ENCODE measurements at places on chromosomes 6 and 20.

- DNase-seq: no peak
Observed at GRCh38 chr20:10180651-10181235, 37.9 kb upstream of the SNAP25 start.

GRCh38 chr20:59221707-59222252 is 58.2 kb downstream of the ZNF831 start:
- no peak for DNase-seq

DNA sequence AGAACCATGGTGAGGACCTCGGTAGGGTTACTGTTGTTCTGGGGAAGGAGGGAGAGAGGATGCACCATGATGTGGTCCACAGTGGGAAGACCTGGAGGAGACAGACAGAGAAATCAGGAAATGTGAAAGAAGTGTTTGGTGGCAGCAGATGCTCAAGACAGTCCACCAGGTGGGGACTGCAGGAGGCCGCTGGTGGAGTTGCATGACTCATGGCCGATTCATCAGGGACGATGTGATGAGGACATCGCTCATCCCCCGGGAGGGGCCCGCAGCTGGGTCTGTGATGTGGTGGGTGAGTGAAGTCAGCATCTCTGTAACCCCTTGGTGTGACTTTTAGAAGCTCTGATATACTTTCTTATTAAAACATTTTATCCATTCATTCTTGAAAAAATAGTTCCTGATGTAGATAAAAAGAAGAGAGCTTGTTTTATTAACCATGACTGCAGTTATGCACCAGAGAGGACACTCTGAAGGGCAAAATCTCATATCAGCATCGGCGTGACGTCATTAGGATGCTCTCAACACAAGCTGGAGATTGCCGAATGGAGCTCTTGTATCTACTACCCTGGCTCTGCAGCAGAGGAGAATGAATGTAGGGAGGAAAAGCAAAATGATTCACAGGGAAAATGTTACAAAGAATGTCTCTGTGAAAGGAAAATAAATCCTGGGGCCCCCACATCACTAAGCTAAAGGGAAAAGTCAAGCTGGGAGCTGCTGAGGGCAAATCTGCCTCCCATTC is 71.2 kb downstream of the RAMACL start:
- no peak for DNase-seq

GRCh38 chr20:53828088-53828681 is 234.5 kb upstream of the ZNF217 start:
- DNase-seq: no peak

- DNase-seq: no peak
Observed at GRCh38 chr6:24396824-24397223, 5.9 kb upstream of the MRS2 start.

DNA sequence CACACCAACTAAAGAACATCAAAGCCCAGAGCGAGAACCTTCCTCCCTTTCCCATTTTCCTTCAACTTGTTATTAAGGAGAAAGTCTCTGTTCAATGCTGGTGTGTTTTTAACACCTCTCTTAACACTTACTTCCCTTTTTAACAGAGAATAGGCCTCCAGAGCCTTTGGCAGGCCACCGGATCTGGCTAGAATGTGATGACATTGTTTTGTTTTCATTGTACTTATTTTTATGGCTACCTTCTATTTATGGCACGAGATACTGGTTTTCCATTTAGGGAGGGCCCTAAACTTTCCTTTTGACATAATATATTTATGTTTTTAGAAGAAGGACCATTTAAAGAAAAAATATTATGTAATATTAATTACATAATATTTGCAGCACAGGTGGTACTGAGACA is 21.6 kb downstream of the TCF15 start:
- DNase-seq: no peak

DNA sequence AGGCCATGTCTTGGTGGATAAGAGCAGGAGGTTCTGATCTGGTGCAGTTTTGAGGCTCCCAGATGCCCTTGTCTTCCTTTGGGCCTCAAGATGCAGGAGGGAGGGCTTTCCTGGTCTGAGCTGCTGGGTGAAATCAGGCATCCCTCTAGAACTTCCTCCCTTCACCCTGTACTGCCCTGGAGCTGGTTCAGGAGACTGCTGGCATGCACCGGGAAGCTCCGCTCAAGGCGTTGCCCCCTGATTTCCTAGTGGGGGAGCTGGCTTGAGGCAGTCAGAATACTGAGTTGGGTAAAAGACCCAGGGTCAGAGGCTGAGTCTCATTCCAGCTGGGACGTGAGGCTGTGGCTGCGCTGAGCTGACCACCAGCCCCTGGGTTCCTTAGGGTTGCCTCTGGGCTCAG is 12.0 kb downstream of the PHACTR3 start:
- no peak for DNase-seq

DNA sequence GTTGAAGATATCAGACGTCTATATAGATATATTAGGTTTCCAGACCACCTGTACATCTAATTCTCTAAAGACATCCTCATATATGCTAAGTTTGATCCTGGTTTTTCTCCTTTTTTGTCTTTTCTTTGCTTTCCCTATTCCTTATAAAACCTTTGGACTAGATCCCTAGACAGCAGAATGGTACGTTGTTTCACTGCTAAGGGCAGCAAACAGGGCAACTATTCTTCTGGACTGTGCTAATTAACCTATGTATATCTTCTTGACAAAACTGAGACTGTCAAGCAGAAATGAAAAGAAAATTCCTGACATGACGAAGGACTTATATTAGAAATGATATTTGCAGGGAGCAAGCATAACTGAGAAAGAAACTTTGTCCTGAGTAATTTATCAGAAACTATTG is 19.1 kb downstream of the ME1 start:
- no peak for DNase-seq

- no peak for DNase-seq
Observed at GRCh38 chr6:148693882-148694484, 52.8 kb upstream of the UST start.

Data from NCI-H510A (cell line).